ENCODE measurements at places on chromosomes 2 and 18.

DNA sequence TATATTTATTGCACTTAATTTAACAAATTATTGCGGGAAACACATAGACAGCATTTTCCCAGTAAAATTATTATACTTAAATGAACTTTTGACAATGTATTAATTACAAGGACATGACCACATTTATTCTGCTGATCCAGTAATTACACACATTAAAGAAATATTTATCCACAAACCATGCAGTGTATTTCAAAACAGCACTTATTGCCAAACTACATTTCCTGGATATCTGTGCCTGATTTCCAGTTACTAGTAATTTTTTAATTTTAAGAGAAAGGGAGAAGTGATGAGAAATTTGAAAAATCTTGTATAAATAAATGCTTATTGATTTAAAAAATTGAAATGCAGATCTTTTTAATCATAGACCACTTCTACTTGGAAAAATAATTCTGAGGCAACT is 1458.7 kb upstream of the ACVR2A start:
- DNase-seq: no peak

DNA sequence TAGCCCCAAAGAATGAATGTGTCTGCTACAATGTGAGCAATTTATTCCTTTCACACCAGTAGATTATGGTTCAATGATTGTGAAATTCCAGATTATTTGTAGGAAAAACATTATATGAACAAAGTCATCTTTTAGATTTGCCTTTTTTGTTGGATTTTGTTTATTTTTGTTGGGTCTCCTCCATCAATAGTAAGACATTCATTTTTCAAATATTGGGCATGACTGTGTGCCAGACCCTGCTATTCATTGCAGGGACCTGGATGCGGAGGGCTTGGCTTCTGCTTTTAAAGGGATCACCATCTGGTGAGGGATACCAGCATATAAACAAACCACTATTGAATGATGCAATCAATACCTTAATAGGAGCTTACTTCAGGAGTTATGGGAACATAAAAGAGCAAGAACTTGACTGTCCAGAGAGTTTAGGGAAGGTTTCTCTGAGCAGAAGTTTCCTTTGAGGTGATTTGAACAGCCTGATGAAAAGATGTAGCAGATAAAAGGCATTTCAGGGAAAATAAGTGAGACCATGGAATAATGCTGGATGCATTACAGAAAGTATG is 486.7 kb downstream of the EPHA4 start:
- no peak for DNase-seq

DNA sequence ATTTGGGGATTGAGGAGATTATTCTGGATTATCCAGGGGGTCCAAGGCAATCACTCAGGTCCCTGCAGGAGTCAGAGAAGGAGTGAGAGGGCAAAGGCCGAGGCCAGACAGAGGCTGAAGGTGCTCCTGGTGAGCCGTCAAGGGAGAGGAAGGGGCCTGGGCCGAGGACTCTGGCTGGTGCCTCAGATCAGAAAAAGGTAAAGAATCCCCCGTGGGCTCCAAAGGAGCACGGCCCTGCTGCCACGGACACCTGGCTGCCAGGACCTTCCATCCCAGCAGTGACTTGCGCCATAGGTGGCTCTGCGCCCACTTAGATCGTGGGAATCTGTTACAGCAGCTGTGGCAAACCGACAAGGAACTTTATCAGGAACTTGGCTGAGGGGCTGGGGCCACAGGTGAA is 374.8 kb upstream of the MYT1L start:
- no peak for DNase-seq

GRCh38 chr2:54428108-54428831 is 27.9 kb upstream of the SPTBN1 start:
- no peak for DNase-seq

- no peak for DNase-seq
Measured at GRCh38 chr2:41707790-41708451, 339.9 kb upstream of the PKDCC start.

GRCh38 chr2:232516551-232516950 is 3.6 kb upstream of the PRSS56 start:
- DNase-seq: no peak

- no peak for DNase-seq
Measured at GRCh38 chr2:173903601-173904394, 61.4 kb downstream of the SP3 start.

- no peak for DNase-seq
Measured at GRCh38 chr2:10556271-10557140, 108.4 kb upstream of the ODC1 start.

DNA sequence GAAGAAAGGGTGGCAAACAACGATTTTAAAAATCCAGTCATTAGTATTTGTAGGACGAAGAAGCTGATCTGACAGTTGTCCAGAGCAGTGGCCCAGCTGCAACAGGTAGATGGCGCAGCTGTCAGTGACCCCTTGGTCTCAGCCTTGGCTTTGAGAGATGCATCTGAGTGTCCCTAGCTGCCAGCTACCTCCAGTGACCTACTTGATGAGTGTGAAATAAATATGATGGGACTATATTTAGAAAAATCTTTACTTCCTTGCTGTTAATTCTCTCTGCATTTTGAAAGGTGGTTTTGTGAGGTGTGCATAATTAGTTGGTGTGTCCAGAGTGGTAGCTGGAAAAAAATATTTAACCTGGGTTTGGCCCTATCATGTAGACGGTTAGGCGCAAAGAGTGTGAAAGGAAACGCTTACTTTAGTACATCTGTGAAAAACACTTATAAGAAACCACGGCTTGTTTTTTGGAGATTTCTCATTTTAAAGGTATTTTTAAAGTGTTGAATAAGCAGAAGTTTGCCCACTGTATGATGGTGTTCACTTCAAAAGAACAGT is 963 bp downstream of the INPP1 start:
- DNase-seq: no peak

DNA sequence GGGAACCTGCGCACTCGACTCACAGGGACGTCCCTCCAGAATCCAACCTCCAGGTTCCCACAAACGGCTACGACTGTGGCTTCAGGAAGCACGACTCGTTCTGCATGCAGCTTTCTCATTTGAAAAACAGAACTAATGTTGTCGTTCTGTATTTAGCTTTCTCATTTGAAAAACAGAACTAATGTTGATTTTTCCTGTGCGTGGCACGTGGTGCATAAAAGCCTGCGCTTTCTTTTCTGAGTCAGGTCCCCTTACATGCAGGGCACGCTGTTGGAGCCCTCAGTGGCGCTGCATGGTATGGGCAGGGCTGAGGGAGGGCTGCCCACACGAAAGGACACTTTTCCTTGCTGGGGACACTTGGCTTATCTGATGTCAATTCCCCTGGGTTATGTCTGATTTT is 124.3 kb downstream of the TMEM18 start:
- DNase-seq: no peak

DNA sequence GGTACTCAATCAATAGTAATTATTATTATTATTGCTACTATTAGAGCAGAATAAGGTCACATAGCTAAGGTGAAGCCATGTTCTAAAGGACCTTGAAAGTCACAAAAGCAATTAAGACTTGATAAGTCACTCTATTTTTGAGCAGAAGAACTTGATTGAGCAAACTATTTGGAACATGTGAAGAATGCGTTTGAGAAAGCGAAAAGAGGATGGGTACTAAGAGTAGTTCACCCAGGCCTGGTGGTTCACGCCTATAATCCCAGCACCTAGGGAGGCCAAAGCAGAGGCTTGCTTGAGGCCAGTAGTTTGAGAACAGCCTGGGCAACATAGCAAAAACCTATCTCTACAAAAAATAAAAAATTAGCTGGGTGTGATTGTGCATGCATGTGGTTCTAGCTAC is 7.2 kb upstream of the RTN4 start:
- DNase-seq: no peak

DNA sequence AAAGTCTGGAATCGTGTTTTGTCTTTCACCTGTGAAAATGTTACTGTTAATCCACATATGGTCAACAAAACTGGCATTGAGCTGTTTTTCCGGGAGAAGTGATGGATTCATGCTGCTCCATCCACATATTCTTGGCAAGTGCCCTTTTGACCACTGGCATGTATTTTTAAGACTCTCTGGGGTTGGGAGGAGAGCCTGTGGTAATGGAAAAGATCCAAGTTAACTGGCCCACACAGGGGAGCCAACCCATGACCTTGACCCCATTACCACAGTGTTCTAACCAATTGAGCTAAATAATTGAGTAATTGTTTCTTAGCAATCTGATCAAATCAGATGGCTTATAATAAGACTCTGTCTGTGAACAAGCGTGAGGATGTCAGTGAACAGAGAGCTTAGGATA is 296.2 kb upstream of the NRP2 start:
- no peak for DNase-seq

DNA sequence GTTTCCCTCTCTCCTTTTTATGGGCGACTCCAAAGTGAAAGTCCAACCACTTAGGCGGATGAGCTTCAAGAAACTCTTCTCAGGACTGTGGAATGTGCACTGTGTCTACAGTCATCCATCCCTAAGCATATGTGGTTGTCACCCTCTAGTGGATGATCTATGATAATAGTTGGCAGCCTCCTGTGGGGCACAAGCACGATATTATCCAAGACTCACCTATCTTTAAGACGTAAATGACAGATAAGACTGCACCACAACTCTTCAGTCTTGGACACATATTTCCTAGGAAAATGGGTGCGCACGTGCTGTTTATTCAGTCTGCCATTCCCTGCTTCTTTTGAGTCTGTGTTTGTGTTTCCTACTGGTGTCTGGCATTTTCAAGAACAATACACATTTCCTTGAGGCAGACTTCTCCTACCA is 145.5 kb upstream of the CTAGE1 start:
- no peak for DNase-seq

DNA sequence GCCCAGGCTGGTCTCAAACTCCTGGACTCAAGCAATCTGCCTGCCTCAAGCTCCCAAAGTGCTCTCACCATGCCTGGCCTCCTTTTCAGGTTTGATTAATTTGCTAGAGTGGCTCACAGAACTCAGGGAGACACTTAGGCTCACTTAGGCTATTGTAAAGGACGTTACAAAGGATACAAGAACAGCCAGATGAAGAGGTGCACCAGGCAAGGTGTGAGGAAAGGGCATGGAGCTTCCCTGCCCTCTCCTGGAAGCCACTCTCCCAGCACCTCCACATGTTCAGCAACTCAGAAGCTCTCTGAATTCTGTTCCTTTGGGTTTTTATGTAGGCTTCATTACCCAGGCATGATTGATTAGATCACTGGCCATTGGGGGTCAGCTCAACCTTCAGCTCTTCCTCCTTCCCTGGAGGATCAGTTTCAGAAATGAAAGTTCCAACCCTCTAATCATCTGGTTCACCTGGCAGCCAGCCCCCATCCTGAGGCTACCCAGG is 78.7 kb upstream of the RGPD5 start:
- DNase-seq: no peak

- no peak for DNase-seq
Measured at GRCh38 chr18:48994044-48994651, 43.4 kb upstream of the SMAD7 start.

- DNase-seq: no peak
Measured at GRCh38 chr18:68427951-68428401, 286.9 kb downstream of the TMX3 start.

- DNase-seq: no peak
Measured at GRCh38 chr2:119480718-119481142, 43.6 kb downstream of the SCTR start.

DNA sequence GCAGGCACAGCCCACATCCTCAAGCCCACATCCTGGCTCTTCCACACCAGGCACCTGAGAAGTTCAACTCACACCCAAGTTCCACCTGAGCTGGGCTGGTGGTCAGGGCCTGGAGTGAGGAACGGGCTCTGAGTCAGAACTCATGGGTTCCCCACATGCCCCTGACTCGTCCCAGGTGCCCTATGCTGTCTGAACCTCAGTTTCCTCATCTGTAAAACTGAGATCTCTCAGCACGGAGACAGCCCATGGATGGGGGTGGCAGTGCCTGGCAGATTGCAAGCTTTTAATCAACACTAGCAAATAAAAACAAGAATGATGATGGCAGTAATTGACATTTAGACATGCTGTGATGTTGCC is 307.8 kb downstream of the NDUFA10 start:
- DNase-seq: no peak

DNA sequence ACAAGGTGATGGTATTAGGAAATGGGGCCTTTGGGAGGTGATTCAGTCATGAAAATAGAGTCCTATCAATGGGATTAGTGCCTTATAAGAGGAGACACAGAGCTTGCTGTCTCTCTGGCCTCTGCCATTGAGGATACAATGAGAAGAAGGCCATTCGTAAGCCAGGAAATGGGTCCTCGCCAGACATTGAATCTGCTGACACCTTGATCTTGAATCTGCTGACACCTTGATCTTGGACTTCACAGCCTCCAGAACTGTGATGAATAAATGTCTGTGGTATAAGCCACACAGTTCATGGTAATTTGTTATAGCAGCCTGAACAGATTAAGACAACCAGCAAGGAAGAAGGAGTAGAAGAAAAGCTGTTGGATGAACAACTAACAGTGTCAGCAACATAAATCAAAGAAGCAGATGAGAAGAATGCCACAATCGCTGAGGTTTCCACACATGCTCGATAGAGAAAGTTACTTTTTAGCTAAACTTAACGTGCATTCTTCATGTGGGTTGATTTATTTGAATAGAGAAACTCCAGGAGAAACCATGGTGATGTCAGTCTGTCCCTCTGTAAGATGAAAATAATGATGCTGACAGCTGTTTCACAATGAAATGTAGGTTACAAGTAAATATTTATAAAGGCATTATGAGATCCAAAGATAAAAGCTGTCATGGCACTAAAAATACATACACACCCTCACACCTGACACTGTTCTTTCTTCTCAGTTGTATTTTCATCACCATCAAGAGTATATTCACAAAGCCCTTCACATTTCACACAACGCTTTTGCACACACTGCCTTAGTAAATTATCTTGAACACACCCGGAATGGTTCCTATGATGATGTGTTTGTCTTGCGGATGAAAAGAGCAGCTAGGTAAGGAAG is 153.7 kb upstream of the NCK2 start:
- no peak for DNase-seq

DNA sequence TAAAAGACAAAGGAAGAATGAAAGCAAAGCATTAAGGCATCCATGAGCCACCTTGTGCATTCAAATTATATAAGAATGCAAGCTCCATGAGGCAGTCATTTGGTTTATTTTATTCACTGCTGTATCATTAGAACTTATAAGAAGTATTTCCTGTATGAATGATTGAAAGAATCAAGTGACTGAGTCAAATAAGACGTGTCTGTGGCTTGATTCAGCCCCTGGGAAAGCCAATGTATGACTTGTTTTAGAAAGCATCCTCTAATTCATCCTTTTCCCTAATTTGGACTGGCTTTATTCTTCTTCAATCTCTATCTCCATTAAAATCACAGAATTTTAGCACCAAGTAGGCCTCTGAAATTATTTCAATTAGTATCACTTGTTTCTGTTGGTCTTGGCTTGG is 461.1 kb downstream of the LPIN1 start:
- no peak for DNase-seq

GRCh38 chr18:59512025-59512755 is 153.1 kb upstream of the LMAN1 start:
- DNase-seq: no peak

DNA sequence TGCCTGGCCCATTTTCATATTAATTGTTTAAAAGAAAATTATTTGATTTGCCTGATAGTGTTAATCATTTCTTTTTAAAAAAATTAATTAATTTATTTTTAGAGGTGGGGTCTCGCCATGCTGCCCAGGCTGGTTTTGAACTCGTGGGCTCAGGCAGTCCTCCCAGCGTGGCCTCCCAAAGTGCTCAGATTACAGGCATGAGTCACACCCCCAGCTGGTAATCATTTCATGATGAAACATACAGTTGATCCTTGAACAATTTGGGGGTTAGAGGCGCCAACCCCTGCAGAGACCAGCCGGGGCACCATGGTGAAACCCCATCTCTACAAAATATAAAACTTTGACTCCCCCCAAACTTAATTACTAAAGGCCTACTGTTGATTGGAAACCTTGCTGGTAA is 7.9 kb downstream of the GPN1 start:
- no peak for DNase-seq
